ENCODE measurements at places on chromosomes 2 and 18.

- DNase-seq: no peak
Measured at GRCh38 chr2:222903234-222904220, 42.7 kb downstream of the ACSL3 start.

DNA sequence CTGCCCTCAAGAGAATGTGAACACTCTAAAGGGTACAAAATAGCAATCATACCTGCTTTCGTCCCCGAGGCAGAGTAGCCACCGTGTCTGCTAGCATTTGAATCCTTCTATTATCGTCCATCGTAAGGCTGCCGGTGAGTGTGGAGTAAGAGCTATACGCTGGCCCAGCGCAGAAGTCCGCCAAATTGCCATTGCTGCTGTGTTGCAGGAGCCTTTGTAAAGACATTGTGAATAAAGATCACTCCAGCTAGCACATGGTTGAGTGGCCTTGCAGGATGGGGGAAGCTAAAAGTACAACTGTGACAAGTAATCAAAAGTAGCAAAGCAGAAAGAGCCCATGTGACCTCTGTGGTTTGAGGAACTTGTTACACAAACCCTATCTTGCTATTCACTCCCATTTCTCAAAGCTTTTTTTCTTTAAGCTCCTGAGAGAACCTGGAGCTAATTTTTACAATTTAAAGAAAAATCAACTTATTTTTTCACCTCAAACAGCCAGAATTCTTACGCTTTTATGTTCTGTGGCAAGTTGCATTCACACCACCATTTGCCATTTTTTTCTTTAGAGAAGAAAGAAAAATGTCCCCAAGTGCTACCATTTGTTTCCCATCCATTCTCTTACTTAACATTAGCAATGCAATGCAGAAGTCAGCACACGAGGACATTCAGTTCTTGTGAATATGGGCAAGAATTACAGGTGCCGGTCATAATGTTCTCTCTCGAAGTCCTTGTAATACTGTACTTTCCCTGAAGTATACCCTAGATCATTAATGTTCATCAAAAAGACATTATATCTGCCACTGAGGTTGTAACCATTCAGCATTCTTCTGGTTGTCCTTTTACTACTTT lies at the start of gene CYTIP:
Gene CYTIP (minus strand): TSS at position 295 of the 846 bp plus-strand sequence. CDS start 69 bp downstream, at position 226.
- DNase-seq: no peak

DNA sequence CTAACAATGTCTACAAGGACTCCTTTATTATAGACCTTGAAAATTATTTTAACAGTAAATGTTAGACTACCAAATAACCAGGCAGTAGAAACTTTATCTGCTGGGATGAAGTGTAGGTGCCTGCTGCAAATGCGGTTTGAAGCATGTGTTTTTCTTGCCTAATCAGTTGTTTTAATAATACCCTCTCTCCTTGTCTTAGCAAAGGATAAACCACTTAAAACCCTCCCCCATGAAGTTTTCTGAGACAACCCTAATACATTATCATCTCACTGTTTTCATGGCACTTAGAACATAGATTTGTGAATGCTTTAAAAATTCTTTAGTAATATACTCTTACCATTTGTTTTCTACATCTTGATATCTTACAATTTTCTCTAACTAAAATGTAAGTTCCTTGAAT lies 98.6 kb downstream of the ASXL3 start:
- DNase-seq: no peak

DNA sequence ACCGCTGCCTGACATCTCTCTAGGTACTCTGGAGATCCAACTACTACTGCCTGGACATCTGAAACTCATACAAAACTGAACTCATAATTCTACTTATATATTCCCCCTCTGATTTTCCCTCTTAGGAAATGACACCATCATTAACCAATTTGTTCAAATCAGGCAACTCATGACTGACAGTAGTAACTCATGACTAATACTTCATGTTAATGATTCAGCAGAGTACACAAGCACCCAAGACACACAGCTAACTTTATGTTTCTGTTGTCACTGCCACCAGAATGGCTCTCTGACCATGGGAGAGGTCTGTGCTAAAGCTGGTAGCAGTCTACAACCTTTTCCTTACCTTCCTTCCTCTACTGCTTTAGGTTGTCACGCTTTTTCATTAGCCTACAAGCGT lies 91.1 kb downstream of the ITSN2 start:
- DNase-seq: no peak

DNA sequence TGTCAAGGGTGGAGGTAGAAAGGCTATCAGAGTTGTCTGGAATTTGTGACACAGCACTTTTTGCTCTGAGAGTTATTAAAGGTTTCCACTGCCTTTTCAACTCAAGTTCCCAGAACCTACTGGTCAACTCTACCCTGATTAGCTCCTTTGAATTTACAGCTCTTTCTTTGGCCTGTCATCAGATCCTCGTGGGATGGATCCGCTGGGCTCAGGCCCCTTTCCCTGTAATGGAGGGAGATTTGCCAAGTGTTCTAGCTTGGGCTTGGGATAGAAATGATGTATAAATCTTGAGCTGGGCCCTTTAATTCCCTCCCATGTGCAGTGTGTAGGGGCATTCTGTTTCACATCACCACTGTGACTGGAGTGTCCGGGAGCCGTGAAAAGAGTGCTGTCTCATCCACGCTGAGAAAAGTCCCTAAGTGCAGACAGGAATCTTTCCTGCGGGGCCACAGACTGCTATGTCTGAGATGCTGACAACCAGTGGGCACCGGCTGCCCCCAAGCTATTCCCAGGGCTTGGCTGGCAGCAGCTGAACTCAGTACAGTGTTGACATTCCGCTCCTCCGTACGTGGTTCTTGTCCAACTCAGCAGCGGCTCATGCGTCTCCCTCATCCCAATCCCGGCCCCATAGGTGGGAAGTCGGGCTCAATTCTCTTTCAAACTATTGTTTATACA lies 46.9 kb upstream of the ARHGAP28 start:
- DNase-seq: no peak

DNA sequence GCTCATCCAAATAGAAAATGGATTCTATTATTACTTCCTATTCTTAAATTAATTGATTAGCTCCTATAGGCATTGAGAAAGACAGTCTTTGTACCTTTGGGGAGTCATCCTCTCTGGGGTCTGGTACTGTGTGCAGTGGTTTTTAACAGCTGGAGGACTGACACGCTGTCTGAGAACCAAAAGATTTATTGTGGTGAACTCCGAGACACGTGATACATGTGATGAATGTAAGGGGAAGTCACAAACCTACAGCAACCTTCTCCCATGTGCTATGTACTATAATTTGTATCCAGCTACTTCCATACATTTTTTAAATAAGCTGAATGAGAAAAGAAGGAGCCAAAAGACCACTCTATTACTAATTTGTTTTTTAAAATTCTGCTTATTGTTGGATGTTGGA lies 133.7 kb downstream of the GALNT3 start:
- no peak for DNase-seq

DNA sequence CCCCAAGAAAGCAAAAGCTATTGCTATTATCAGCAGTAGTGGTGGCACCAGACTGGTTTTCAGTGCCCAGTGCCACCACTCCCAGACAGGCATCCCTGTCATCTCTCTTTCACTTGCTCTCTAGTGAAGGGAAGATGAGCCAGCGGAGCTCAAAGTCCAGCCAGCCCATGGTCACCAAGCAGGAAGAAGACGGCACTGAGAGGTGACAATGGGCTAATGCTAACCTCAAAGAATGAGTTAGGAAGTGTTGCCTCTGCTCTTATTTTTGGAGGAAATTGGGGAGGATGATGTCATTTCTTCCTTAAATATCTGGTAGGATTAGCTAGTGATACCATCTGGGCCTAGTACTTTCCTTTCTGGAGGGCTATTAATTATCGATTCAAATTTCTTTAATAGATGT lies 1.7 kb downstream of the SP140 start:
- DNase-seq: no peak

GRCh38 chr2:227819398-227819697 lies 5.7 kb downstream of the CCL20 start:
- no peak for DNase-seq

DNA sequence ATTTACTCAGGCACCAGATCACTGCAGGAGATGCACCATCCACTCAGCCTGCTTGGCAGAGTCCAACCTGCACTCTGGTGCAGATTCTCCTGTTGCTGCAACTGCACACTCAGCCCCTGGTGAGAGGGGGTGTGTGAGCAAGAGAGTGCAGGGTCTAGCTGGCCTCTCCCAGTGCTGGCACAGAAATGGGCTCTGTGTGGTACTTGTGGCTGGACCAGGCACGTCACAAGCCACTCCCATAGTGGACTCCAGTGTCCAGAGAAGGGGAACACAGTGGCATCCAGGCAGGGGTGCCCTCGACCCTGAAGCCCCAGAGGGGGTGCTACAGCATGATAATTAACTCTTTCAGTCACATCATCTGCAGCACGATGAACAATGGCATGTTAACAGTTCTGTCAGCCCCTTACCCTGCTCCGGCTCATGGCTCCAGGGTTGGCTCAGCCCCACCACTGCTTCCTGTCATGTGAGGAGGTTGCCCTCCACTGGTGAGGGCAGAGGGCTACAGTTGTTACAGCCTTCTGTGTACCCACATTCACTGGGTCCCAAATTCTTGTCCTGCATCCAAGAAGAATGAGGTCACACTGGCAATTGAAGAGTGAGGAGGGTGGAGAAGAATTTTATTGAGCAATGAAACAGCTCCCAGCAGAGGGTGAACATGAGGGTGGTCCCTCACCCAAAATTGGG lies 135.7 kb downstream of the EVA1A start:
- no peak for DNase-seq

- DNase-seq: no peak
Measured at GRCh38 chr18:50659091-50660003, 99.5 kb downstream of the MAPK4 start.

DNA sequence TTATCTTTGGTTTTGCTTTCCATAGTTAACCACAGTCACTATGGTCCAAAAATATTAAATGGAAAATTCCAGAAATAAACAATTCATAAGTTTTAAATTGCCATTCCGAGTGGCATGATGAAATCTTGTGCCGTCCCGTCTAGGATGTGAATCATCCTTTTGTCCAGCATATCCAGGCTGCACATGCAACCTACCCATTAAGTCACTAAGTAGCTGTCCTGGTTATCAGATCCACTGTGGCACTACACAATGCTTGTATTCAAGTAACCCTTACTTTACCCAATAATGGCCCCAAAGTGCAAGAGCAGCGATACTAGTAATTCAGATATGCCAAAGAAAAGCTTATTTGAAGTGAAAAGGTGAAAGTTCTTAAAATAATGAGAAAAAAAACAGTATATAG lies 10.7 kb downstream of the USP34 start:
- no peak for DNase-seq

- no peak for DNase-seq
Measured at GRCh38 chr2:94995553-94996304, 29.8 kb upstream of the MAL start.

DNA sequence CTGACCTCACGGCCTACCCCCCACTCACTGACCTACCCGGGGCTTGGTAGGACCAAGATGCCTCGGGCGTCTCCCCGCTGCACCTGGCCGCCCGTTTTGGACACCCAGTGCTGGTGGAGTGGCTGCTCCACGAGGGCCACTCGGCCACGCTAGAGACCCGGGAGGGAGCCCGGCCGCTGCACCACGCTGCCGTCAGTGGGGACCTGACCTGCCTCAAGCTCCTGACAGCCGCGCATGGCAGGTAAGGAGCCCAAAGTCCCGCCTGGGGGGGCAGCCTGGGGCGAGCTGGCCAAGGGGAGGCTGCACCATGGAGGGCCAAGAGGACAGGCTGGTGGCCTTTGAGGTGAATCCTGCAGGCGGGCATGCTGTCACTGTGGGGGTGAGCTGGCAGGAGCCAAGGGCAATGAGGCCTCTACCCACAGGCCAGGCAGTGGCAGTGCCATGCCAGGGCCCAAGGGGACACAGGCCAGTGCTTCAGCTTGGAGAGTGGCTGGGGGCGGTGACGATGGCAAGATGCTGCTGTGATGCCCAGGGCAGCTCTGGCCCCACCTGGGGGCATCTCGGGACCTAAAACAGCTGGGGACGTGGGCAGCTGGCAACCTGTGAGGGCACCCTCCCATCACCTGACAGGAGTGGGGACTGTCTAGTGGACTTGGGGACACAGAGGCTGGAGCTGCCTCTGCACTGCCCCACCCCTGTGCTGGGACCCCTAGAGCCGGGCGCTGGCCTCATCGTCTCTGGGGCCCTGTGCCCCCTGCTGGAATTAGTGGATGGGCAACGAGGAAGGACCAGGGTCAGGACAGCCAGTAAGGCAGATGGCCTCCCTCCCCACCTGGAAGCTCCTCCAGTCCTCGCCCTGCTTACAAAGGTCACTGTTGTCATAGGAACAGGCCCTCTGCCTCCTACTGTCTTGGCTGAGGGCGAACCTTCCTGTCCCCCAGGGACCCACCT lies 2.0 kb downstream of the ESPNL start:
- no peak for DNase-seq
